ENCODE measurements at places on chromosomes 5 and 9.

- no peak for DNase-seq
Measured at GRCh38 chr5:99243111-99243510, 314.3 kb upstream of the CHD1 start.

- no peak for DNase-seq
Measured at GRCh38 chr5:177307544-177308363, 3.9 kb downstream of the MXD3 start.

DNA sequence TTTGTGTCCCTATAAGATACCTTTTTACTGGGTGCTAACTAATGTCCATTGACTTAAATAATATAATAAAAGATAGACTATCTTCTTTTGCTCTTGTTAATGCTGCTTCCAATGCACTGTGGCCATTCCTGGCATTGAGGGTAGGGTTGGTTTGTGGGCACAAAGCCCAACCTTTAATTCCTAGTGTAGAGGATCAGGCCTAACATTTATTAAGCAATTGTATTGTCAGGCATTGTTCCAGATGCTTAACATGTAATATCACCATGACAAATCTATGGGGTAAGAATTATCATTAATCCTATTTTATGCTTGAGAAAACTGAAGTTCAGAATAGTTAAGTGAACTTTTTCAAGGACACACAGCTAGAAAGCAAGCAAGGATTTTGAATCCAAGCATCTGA is 60.4 kb upstream of the GPBP1 start:
- no peak for DNase-seq

DNA sequence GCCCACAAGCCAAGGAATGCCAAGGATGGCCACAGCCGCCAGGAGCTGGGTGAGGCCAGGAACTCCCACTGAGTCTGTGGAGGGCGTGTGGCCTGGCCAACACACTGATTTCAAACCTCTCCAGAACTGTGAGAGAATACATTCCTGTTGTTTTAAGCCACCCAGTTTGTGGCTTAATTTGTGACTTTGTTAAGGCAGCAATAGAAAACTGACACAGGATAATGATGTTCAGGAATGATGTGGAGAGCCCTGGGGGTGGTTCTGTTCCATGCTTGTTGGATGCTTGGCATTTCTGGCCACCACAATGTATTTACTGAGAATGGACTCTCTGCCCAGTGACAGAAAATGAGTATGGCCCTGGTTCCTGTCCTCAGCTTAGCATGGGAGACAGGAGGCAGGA is 82.8 kb downstream of the DAP start:
- DNase-seq: no peak

Measured in iPS DF 6.9 (cell line).